Activated gamma-delta T cell treated with Interleukin-2 at 50 U/mL for 16 hours (primary cell): ENCODE measurements at places on chromosomes 4 and X.

DNA sequence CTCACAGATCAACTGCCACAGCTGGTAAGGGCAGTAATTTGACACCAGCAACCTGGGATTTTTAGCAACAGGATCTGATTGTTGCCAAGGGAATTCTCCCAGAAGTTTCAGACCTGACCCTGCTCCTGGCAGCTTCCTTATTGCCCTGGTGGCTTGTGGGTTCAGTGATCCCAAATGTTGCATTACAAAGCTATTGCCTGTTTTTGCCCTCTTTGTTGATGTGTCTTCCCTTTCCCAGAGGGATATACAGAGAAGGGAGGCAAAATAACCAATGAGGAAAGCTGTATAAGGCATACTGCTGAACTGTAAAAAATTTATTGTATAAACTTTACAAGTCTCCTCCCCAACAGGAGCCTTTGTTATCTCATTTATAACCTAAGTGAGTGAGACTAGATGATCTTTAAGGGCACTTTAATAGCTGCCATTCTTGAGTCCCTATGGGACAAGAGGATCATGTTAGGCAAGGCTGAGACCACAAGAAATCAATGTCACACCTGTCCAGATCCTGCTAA lies 22.2 kb downstream of the VSIG4 start:
- no peak for DNase-seq

GRCh38 chr4:12881945-12882584 lies 602.1 kb downstream of the RAB28 start:
- no peak for DNase-seq

- no peak for DNase-seq
These were observed 195.2 kb upstream of the SLC7A11 start for GRCh38 chr4:138437263-138437851.

DNA sequence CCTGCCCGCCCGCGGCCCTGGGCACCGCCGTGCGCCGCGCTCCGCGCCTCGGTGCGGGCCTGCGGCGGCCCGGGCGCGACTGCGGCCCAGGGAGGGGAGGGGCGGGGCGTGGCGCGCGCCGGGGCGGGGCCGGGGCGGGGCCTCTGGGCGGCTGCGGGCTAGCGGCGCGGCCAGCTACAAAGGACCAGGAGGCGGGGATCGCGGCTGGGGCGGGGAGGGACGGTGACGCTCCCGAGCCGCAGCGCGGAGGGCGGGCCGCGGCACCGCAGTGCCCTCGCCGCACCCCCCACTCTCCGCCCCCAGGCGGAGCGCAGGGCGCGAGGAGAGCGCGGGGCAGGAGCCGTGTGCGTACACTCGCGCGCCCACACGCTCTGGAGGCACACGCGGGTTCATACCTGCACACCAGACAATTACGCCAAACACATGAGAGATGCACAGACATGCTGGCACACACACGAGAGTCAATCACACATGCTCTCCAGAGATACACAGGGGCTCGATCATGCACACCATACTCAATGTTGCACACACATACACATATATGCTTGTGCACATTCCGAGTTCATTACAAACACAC lies at the start of gene CRMP1:
Gene CRMP1 (minus strand): TSS at position 83 of the 577 bp plus-strand sequence. CDS start 117 bp downstream, outside the sequence.
- no peak for DNase-seq

DNA sequence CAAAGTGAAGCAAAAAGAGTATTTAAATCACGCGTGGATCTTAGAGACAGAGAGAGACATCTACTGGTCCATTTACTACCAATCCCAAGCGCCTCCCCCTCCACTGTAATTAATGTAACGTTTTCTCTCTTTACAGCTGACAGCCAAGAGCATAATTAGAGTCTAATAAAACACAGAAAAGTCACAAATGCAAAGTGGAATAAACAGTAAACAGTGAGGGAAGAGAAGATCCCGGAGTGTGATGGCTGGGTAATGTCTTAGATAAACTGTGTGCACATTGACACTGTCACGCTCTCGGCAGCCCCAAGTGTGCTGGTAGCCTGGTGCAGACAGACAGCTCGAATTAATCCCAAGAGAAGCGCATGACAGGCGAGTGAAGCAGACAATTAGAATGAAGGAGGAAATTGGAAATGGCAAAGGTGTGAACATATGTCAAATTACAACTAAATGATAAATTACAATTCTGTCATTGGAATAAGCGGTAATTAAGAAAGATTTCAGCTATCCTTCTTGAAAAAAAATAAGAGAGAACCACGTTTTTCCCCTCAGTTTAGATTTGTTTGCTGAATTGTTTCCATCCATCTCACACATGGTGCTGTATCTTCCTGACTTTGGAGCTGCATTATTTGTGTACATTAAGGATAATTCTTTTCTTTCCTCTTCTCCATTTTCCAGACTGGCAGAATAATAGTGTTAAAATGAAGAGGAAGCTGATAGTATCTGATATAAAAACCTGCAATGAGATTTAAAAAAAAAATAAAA lies 100.1 kb downstream of the CXXC4 start:
- DNase-seq = no peak

DNA sequence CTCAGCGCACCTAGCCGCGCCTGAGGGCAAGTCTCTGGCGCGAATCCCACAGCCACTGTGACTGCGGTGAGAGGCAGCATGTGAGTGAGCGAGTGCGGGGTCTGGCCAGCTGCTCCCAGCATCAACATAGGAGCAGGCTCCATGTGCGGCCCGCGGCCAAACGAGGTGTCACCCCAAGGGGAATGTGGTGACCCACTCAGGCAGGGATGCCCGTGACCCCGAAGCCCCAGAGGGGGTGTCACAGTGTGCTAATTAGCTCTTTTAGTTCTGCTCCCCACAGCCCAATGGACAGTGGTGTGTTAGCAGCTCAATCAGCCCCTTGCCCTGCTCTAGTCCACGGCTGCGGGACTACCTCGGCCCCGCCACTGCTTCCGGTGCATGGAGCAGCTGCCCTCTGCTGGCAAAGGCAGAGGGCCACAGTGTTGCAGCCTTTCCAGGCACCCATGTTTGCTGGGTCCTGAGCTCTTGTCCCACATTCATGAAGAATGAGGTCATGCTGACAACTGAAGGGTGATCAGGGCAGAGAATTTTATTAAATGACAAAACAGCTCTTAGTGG lies 61.4 kb downstream of the AGA start:
- no peak for DNase-seq

GRCh38 chrX:133908223-133908955 lies 77.0 kb downstream of the GPC3 start:
- no peak for DNase-seq

DNA sequence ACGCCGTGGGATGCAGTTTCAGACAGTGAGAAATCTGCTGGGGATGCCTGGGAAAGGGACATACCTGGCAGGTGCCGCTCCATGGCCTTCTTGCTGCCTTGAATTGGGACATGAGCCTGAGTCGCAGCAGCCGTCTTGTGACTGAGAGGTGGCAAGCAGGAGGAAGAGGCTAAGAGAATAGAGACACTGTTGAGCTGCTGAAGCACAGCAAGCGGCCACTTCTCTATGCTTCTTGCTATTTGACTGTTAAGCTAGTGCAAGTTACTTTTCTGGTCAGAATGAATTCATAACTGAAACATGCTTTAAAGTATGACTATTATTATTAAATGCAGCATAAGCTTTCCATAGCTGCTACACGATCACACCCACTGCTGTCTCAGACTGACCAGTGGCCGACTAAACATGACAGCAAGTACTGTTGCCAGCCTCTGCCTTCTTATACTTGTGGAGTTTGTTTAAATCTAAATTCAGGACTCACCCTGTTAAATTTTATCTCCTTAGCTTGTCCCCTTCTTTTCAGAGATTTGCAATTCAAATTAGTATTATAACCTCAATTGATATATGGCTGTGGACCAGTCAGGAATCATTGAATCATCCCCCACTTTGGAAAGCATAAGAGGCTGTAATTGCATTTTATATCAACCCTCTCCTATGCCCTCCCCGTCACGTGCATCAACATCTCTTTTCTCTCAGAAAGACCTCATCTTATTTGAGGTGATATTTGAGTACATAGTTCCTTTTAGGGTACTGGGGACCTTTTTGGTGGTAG lies 24.8 kb upstream of the ACSL1 start:
- no peak for DNase-seq

DNA sequence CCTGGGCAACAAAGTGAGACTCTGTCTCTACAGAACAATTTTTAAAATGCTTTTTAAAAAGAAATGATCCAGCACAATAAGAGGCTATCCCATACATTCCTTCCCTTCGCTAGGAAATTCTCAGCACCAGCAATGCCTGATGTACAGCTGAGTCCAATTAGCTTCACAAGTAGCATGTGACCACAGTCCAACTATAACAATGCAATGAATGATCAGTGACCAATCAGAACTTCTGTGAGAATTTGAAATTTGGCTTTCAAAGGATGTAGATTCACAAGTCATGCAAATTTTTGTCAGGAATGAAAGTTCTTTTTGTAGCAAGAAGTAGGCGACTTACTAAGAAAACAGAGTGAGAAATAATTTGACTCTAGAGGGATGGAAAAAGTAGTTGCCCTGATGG lies 278.5 kb upstream of the UGT8 start:
- no peak for DNase-seq

DNA sequence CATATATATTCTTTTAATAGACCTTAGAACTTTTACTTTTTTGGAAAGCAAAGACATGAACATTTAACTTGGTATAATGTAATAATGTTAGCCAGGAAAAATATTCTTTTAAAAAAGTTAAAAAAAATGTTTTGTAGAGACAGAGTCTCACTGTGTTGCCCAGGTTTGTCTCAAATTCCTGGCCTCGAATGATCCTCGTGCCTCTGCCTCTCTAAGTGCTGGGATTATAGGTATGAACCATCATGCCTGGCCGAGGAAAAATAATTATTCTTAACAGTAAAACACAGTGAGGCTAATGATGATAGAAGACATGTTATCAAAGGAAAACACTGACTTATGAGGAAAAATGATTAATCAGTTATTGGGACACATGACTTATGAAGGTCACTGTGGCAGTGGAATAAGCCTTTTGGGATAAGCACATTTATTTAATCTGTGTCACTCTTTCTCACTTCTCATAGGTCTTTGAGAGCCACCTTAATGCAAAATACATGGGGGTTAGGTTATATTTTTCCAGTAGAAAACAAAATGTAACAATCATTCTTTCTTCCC lies 6.0 kb upstream of the BMP2K start:
- DNase-seq = no peak

- DNase-seq = no peak
These were observed at the start of gene FREM3 for GRCh38 chr4:143700416-143701352. Gene FREM3 (minus strand): TSS chr4:143700675. CDS start chr4:143700675, 0 bp downstream.

DNA sequence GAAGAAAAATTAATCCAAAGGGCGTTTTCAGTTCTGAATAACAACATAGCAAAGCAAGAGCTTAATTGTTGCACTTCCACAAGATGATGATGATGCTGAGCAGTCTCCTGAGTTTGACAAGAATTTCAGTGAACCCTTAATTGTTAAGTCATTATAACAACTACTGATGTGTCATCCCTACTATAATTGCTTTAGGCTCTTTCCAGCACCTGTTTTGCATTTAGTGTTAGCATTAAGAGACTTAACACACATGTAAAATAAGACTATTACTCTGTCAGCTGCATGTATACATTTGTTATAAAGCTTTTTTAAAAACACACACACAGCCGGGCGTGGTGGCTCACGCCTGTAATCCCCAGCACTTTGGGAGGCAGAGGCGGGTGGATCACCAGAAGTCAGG lies 37.9 kb upstream of the GALNT7 start:
- no peak for DNase-seq

DNA sequence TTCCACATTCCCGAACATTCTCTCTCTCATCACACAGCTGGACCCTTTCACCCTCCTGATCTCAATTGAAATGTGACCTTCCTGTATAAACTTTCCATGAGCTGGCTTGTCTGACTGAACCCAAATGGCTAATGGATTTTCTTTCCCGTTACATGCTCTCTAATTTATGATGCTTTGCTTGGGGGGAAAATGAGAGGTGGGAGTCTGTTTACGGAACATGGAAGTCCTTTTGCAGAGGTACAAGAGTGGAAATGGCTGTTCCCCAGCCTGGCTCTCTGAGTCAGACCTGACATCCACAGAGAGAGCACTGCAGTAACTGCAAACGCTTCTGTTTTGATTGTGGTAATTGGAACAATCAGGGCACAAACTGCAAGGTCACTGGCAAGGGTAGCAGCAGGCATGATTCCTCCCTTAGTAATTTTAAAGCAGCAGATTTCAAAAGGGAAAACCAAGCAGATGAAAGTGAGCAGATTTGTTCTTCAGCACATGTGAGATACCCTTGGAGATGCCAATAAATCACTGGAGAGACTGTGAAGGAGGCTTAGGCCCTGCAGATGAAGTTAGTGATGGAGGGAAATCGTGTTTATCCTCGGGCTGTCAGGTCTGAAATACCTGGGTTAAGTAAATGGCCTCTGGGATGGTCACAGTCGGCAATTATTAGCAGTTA lies 83.9 kb downstream of the SNCA start:
- DNase-seq = no peak

GRCh38 chr4:98242538-98242937 lies 18.6 kb upstream of the RAP1GDS1 start:
- DNase-seq = no peak

- DNase-seq = no peak
These were observed 18.4 kb upstream of the CWH43 start for GRCh38 chr4:48967631-48968030.

DNA sequence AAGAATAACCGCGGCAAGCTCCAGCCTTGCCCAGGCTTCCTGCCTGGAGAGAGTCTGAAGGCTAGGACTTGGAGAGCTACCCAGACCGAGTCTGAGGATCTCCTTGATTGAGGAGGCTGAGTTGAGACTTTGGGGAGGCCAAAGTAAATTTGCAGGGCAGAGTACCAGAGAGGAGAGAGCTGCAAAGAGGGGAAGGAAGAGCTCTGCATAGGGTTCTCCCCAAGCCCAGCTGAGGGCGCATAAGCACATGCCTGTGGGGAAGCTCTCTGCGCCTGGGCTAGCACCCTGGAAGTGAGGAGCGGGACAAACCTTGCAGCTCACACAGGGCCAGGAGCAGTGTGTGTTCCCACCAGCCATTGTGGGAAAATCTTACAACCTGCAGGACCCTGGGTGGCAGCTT lies 56.1 kb downstream of the FAM193A start:
- DNase-seq = no peak

DNA sequence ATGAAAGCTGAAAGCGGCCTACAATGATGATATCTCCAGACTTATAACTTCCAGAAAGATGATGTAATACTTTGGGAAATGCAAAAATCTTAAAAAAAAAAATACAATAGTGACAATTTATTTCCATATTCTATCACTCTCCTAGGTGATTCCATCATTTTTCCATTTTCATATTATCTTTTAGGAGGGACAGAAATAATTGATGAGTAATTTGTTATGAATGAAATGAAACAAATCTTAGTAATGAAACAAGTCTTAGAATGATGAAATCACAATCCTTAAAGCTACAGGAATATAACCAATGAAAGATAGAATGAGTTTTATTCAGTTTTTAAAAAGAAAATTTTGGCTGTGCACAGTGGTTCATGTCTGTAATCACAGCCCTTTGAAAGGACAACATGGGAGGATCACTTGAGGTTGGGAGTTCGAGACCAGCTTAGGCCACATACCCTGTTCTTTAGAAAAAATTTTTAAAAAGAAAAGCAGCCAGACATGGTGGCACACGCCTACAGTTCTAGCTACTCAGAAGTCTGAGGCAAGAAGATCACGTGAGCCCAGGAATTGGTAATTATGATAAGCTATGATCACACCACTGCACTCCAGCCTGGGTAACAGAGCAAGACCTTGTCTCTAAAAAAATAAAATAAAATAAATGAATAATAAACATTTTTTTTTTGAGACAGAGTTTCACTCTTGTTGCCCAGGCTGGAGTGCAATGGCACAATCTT lies 21.7 kb downstream of the CLOCK start:
- DNase-seq = no peak
